Fibroblast of villous mesenchyme (primary cell): ENCODE measurements at places on chromosomes 12 and 14. TPM values are rescaled to one million over a fixed set of nuclear protein-coding genes. Genes with fewer than 3 reads are reported as not detected.

KRT8 gene
- 57.0 and 74.7 TPM in 2 replicates for total RNA-seq

DDN gene
- total RNA-seq = under 0.01 and 0.32 TPM in 2 replicates

DNA sequence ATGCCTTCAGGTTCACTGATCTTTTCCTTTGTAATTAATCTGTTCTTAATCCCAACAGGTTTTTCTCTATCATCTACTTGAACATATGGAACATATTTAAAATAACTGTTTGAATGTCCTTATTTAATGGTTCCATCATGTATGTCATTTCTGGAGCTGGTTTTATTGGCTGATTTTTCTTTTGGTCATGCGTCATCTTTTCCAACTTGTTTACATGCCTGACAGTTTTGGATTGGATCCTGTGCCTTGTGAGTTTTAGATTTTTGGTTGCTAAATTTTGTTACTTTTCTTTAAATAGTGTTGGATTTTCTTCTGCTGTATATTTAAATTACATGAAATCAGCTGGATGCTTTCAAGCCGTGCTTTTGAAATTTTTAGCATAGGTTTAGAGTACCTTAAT, 237.3 kb upstream of the DAAM1 start:
- no peak for DNase-seq

CMA1 gene
- not detected in 2 replicates for total RNA-seq

KLHL33 gene
- under 0.01 and 0.43 TPM in 2 replicates for total RNA-seq

- no peak for DNase-seq
Measured at GRCh38 chr12:102533483-102534215, 53.3 kb upstream of the IGF1 start.

- DNase-seq = no peak
Measured at GRCh38 chr14:102927878-102928411, 5.5 kb downstream of the AMN start.

DNA sequence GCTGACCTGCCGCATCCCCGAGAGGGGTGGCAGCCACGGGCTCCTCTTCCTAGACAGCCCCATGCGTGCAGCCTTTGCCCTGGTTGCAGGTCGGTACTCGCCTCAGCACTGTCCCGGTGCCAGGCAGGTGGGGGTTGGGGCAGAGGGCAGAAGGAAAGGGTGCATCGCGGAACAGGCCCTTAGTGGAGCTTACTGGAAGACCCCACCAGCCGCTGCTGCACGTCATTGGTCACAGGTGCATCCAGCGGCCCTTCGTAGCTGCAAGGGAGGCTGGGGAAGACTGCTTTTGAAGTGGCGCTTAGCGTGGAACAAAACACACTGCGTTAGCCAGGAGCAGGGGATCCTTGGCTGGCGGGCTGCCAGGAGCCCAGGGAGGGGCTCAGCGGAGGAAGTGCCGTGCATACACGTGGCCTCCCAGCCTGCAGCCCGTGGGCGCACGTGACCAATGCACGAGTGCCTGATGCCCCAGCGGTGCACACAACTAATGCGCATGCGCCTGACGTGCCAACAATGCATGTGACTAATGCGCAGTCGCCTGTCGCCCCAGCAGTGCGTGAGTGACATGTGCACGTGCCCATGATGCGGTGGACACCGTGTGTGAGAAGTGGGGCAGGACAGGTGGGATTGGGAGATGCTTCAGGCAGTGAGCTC, 5.0 kb upstream of the EP400 start:
- no peak for DNase-seq

SLCO1B1 gene
- total RNA-seq = not detected in 2 replicates

DENND5B gene
- total RNA-seq = 11.6 and 11.7 TPM in 2 replicates
